ENCODE measurements at places on chromosomes 3 and 15.

- H3K4me3 ChIP-seq = no peak overlapping the region
- peaks cover 5% of the 10 kb centered on the region for H3K36me3 ChIP-seq
- no peaks in the 10 kb centered on the region for H3K4me1 ChIP-seq
- H3K27ac ChIP-seq = no peak overlapping the region
- H3K27me3 ChIP-seq = no peaks in the 10 kb centered on the region
These were observed 97.4 kb downstream of the STAC start for GRCh38 chr3:36477655-36478054.

DNA sequence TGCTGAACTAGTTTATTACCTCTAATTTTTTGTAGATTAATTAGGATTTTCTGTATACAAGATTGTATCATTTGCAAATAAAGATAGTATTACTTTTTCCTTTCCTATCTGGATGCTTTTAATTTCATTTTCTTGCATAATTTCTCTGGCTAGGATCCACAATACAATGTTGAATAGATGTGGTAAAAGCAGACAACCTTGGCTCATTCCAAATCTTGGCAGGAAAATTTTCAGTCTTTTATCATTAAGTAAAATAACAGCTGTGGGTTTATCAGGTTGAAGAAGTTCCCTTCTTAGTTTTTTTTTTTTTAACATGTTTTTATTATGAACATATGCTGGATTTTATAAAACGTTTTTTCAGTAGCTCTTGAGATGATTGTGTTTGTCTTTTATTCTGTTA lies 422.6 kb downstream of the AGBL1 start:
- H3K4me1 ChIP-seq = peaks cover 3% of the 10 kb centered on the region
- DNase-seq = no peak
- H3K27ac ChIP-seq = no peak overlapping the region
- H3K36me3 ChIP-seq = no peaks in the 10 kb centered on the region
- H3K27me3 ChIP-seq = no peaks in the 10 kb centered on the region

GRCh38 chr15:85333132-85333831 lies 47.1 kb upstream of the AKAP13 start:
- H3K27ac ChIP-seq = no peak overlapping the region
- DNase-seq = no peak
- no peaks in the 10 kb centered on the region for H3K4me1 ChIP-seq
- no peaks in the 10 kb centered on the region for H3K27me3 ChIP-seq

DNA sequence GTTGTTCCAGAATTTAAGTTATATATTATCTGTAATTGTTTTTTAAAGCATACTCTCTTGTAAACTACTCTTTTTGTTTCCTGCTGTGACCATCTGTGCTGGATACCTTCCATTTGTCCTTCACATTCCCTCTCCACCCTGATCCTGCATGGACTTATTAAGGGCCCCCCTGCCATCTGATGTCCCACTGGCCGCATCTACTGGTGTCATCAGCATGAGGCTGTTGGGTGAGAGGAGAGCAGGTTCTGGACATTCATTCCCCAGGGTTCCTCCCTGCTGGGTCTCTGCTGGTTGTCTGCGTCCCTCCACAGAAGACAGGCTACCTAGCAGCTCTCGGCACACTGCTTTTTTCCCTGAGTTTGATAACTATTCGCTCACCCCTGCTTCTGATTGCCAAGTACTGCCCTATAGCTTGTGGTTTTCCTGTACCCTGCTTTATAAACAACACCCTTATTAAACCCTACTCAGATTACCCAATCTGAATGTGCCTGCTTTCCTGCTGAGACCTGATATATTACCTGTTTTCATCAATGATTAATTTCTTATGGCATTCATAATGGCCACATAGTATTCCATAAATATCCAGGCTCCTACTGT lies 7.7 kb downstream of the CMTM8 start:
- H3K27me3 ChIP-seq = no peaks in the 10 kb centered on the region
- H3K27ac ChIP-seq = no peak overlapping the region
- DNase-seq = no peak
- no peak overlapping the region for H3K4me3 ChIP-seq

Measured in H9 (cell line).